ENCODE measurements at places on chromosomes 12 and 14. TPM values are rescaled to one million over a fixed set of nuclear protein-coding genes. Genes with fewer than 3 reads are reported as not detected.

ARMH4 gene
- 13.8 TPM for total RNA-seq

MMP17 gene
- 8.5 TPM for total RNA-seq

KCNH3 gene
- total RNA-seq = 0.49 TPM

DNA sequence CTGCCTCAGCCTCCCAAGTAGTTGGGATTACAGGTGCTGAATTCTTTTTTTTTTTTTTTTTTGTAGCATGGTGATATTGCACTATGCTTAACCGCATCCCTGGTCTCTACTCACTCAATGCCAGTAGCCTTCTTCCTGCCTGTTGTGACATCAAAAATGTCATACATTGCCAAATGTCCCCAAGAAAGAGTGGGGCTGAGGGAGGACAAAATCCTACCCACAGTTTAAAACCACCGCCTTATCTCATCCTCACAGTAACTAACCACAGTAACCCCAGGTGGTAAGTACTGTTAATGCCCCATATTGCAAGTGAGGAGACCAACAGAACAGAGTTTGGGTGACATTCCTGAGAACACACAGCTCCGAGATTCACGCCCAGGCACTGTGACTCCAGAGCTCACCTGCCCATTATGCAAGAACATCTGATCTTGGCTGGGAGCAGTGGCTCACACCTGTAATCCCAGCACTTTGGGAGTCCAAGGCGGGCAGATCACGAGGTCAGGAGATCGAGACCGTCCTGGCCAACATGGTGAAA, 19.6 kb downstream of the MORN3 start:
- no peak for DNase-seq

DNA sequence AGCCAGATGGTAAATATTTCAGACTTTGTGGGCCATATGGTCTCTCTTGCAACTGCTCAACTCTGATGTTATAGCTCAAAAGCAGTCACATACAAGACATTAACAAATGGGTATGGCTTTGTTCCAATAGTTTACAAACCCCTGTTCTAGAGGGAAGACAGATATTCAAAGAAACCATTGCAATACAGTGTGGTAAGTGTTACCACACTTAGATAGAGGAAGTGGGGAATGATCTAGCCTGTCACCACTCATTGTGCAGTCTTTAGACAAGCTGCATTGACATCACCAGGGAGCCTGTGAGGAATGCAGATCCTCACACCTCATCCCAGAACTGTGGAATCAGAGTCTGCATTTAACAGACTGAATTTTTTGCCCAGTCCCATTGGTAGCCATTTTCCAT, 80.0 kb upstream of the RGS6 start:
- DNase-seq = no peak

- DNase-seq = no peak
These were observed 498 bp downstream of the GMFB start for GRCh38 chr14:54488318-54488645.

- DNase-seq = no peak
These were observed 47.1 kb upstream of the GALNT9 start for GRCh38 chr12:132376464-132376830.

DNA sequence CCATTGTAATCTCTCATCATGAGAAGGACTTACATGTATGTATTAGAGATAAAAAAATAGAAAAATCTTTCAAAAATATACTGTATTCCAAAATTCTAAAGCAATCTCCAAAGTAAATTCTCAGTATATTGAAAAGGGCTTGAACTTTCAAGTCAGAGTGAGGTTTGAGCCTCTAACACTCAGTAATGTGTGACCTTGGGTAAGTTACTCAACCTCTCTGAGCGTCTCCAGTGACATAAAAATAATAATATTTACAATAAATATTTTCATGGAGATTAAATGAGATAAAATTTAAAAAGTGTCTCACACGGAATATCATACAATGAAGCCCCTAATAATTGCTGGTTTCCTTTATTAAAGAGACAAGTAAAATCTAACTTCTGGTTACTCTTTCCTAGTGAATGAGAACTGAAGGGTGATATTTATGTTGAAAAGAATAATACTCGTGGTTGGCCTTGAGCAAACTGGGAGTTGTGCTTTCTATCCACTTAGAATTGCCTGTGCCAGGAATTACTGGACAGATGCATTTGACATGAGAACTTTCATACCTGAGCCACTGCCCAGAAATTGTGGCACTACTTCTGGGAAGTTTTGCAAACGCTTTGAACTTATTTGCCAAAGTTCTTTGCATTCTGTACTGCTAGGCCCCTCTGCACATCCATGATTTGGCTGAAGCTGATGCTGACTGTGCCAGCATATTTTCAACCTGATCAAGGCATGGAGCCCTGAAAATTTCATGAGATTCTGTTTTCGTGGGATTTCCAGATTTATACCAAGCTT, 933.7 kb downstream of the GALC start:
- DNase-seq = no peak
